G401 (cell line): ENCODE measurements at places on chromosomes 13 and 19.

GRCh38 chr19:28242317-28242927, 970.5 kb downstream of the UQCRFS1 start:
- DNase-seq: no peak

DNA sequence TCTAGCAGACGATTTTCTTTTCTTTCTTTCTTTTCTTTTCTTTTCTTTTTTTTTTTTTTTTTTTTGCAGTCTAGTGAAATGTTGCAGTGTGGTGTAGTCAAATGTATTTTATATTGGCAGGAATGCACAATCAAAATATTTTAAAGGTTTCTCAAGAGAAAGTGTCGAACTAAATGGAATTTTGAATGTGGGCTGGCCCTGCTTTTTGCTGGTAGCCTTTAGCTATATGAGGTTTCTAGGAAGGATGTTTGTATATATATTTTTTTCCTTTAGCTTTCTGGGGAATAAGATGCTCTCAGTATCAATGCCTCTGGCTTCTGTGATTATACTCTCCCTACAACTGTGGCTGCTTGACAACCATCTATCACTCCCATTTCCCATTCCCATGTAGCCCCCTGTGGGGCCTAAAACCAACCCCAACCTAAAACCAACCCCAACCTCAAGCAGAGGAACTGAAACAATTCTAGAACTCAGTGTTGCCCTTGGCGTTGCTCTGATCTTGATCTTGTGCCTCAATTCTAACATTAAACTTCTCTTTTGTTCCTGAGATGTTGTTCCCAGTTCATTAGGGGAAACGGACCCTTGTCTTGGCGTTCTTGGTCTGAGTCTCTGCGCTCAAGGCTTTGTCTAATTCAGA, 27.1 kb downstream of the CYSLTR2 start:
- no peak for DNase-seq

- no peak for DNase-seq
These were observed 2.5 kb upstream of the LHB start for GRCh38 chr19:49019242-49019932.

DNA sequence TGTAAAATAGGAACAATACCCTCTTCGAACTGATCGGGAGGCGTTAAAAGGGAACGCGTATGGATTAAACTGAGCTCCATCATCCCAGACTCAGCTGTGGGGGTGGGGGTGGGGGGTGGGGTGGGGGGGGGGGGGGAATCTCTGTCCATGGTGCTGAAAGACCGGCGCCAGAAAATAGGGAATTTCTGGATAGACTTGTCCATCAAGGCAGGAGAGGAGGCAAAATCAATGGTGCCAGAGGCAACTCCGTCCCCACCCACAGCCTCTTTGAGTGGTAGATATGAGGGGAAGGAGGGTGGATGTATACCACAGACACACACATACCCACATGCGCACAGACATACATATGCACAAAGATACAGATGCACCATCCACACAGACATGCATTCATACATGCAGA, 37.4 kb downstream of the ZNF787 start:
- no peak for DNase-seq

- DNase-seq: no peak
These were observed 183.0 kb downstream of the KCTD12 start for GRCh38 chr13:76703216-76703615.

DNA sequence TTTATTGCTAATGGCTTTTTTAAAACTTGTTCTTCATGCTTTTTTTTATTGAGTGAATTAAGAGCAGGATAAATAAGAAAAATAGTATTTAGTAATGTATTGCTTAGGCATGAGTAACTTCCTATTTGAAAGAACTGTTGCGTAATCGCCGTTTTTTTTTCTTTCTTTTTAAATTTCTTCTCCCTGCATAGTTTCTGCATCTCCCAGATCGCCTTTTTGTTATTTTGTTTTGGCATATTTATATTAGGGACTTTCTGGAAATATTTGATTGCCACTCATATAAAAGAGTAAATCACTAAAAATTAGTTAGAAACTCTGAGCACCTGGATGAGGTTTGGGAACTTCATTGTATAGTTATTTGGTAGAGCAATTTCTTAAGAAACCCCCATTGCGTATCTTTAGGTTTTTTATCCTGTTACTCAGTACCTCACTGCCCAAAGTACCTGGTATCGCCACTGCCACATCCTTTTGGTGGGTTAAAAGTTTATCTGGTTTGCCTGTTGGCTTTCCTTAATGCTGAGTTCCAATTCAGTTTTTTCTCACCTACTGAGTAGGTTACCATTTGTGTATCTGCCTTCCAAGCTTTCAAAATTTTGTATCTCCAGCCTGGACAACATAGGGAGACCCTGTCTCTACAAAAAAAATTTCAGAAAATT, 36.2 kb upstream of the LPAR6 start:
- DNase-seq: no peak

DNA sequence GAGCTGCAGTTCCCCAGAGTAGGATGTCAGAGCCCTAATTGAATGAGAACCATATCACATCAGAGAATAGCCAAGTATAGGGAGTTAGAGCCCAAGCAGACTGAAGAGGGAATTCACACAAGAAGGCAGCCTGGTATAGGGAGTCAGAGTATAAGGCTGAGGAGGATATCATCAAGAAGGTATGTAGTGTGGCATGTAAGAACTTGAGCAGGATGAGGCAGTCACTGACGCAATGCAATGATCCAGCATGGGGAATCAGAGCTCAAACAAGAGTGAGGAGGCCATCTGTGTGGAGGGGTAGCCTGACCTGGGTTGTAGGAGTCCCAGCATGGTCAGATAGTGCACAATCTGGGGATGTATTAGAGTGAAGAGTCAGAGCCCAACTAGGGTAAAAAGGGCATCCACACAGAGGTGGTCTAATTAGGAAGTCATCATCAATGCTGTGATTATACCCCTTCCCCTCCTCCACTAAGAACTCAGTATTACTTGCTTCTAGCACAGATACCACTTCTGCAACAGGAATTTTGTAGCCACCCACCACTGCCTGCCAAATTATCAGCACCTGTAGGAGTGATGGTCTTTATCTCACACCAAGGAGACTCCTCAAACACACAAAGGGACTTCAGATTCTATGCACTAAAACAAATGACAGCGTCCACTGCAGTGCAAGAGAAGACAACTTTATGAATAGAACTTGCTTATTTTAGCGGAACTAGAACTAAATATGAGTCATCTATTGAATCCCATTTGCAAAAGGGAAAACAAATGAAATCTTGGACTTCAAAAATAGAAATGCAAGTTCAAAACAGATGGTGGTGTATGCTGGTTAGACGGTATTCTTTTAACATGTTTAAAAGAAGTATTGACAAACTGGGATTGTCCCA, 107.2 kb downstream of the FNDC3A start:
- DNase-seq: no peak

DNA sequence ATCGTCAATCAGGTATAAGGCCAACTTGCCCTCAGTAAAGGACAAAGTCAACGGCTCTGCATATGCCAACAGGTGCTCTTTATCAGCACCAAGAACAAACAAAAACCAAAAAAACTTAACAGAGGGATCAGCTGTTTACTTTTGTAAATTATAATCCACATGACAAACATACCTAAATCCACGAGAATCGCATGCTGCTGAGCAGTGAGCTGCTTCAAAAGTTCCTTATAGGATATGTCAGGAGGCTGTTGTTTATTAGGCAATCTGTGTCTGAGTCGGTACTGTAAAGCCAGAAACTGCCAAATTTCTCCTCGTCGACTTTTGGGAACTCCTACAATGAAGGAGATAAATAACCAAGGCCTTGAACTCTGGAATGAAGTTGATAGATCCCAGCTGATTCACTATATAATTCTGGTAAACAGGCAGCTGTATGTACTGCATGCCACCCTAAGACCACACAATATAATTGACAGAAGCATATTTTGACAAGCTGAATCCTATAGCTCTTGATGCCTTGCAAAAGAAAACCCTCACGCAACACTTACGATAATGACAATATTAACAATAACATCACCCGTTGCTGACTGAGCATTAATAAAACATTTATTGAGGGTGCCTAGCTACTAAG, 179.8 kb downstream of the TBC1D4 start:
- no peak for DNase-seq

- DNase-seq: no peak
These were observed 95.4 kb downstream of the RNASEH2B start for GRCh38 chr13:51004918-51005460.

GRCh38 chr13:27130223-27130978, 41.2 kb downstream of the USP12 start:
- DNase-seq: no peak

DNA sequence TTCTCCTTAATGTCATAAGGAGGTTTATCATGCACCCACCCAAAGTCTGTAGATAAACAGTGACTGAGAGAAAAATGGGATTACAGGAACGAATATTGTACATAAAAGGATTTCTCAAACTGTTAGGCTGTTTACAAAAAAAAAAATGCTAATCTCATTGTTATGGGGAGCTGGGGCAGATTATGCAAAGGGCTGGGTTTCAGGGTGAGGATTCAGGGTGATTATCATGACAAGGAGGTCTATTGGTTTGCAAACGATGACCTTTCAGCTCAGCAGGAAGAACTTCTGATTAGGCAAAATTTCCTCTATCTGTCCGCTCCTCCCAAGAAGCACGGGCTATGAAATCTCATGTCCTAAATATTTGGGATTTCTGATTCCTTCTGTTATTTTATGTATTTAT, 41.4 kb downstream of the NLRP12 start:
- DNase-seq: no peak

- no peak for DNase-seq
These were observed 15.7 kb upstream of the SELENOW start for GRCh38 chr19:47762615-47763308.

DNA sequence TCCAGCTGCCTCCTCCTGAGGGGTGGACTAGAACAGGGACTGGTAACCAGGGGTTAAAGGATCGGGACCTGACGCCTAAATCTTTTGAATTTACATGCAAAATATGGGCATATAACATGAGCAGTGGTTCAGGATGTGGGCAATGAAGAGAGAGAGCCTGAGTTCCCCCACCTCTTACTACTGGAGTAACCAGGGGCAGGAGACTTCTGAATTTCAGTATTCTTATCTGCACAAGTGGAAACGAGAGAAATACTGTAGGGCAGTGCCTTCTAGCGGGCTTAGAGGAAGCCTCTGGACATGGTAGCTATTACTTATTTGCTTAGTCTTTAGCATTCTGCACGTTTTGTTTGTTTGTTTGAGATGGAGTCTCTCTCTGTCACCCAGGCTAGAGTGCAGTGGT, 26.3 kb downstream of the BCAT2 start:
- no peak for DNase-seq

DNA sequence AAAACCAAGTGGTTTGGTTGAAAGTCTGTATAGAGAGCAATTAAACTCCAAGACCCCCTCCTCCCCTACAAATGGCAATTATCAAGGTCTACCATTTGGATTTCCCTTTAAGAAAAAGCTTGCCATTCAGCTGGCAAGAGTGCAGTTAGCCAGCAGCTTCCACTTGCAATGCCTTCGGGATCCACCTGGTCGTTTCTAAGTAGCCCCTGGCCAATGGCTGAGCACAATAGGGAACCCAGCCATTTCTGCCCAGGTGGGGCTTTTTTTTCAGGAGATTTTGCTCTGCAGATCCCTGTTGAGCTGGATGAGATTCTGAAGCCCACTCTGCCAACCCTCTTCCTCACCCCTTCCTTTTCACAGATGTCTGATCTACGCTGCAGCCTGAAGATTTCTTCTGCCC, 26.3 kb downstream of the TGDS start:
- no peak for DNase-seq

DNA sequence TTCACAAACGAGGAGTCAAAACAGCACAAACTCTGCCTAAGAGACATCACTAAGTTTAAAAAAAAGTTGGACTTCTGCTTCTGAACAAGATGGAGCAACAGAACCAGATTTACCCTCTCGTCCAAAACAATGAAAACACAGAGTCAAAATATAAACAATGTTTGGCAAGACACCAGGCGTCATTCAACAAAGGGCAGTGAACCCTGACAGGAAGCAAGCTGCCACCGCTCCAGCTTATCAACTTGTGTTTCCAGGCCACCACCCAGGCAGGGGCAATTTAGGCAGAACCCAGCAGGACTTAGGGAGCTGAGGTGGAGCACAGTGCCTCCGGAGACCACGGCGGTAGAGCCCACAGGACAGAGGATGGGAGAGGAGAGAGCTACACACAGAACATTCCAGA, 8.6 kb upstream of the NAPA start:
- DNase-seq: no peak

DNA sequence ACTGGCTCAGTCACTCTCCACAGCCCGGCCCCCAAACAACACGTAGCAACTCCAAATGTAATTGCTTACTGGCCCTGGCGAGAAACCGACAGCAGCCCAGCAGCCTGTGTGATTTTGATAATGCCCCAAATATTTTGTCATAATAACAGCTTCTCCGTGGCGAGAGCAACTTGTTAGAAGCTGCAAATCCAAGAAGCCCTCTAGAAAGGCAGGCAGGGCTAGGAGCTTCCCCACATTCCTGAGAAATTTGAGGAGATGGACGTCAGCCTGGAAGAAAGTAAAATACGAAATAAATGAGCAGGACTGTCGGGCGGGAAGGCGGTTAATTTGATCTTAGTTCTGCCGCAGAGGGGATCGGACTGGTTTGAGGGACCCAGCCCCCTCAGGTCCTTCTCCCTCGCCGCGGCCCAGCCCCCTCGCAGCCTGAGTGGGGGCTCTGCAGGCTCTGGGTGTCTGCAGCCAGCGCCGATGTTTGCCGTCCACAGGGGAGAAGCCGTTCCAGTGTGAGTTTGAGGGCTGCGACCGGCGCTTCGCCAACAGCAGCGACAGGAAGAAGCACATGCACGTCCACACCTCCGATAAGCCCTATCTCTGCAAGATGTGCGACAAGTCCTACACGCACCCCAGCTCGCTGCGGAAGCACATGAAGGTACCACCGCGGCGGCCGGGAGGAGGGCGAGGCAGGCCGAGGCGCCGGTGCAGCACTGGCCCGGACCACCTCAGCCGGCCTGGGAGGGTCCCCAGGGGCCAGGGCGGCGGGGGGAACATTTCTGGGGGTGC, 3.1 kb downstream of the ZIC2 start:
- DNase-seq: peak; percentile 37

- no peak for DNase-seq
These were observed 2.3 kb upstream of the DACH1 start for GRCh38 chr13:71869274-71869673.

GRCh38 chr13:22931576-22931975, 249.2 kb upstream of the SGCG start:
- DNase-seq: no peak

- DNase-seq: no peak
These were observed 145.0 kb downstream of the KDM4B start for GRCh38 chr19:5113633-5114586.

DNA sequence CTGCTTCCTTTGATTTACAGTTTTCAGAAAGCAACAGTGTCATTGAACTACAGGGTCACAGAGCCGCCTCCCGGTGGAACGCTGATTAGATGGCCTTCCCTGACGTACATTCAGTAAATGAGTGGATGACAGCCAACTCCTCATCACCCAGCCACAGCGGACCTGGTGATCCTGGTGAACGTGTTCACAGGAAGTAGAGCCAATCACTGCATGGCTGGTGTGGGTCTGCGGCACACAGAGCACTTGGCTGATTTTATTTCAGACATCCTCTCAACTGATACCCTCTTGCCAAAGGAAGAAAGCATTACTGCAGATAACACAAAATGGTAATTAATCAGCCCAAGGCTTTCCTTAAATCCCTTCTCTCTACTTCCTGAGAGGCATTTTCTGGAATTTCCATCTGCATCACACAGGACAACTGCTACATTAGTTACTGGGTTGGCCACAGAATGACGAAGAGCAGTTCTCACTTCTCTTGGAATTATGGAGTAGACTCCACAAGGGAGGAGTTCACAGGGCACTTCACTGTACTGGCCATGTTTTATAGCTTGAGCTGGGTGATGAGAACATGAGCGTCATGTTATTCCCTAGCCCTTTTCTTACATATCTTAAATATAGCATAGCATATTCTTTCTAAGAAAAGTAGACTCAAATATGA, 84.0 kb upstream of the SLC7A1 start:
- no peak for DNase-seq

- DNase-seq: no peak
These were observed 50.0 kb upstream of the ALOX5AP start for GRCh38 chr13:30685320-30685859.
